D721Med (cell line): ENCODE measurements at places on chromosomes 3 and 15.

- no peak for DNase-seq
These were observed 114.1 kb upstream of the PPP2R3A start for GRCh38 chr3:135851201-135852081.

DNA sequence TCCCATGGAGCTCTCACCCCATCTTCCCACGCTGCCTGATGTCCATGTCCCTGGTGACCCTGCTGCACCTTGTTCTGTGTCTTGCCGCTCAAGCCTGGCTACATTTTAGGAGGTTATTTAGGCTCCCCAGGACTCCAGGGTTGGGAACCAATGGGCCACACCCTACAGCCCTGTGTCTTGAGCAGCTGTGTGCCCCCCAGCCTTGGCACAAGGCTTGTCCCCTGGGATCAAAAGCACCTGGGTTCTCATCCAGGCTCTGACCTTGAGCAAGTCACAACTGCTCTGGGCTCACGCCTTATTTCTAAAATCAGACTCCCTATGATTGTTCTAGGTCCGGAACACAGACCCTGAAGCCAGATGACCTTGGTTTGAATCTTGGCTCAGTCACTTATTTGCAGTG is 14.1 kb downstream of the SPSB4 start:
- DNase-seq, result no peak

GRCh38 chr3:66486646-66487045 is 14.2 kb downstream of the LRIG1 start:
- no peak for DNase-seq

DNA sequence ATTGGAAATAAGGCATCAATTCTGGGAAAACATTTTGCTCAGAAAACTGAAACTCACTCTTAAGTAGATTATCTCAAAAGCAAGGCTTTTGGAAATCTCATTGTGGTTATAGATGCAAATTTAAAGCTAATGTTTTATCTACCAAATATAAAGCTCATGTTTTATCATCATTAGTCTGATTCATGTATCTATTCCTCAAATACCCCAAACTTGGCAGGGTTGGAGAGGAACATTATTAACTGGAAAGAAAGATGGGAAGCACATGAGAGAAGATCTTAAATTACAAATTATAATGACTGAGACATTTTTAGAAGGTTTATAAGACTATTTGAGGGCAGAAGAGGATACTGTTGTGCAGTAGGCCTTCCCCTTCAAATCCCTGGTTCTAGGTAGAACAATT is 137.3 kb upstream of the TGFBR2 start:
- no peak for DNase-seq

DNA sequence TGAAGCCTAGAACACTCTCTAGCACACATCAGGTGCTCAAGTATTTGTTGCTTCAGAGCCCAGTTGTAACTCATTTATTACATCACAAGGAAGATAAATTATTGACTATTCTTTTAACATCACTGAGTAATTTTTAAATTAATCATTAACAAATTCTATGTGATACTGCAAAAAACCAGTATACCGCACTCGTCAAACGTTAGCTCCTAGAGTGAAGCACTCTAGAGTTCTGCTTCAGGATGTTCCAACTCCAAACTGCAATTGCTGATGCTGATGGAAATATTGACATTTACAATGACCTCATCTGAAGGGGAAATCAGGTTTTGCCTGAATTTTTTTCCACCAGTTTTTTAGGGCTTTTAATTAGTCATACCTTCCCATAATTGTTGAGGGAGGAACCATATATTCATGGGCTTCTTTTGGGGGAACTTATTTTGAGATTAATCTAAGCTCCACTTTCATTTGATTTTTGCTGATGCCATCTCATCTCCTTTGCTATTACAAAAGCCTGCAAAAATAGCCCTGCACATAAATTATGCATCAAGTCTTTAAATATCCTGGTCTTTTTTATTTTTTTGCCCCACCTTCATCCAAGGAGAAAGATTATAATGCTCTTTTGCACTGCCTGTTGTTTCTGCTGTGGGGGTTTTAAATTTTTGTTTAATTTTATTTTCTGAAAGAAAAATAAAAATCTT is 123.0 kb upstream of the STAC start:
- no peak for DNase-seq

- no peak for DNase-seq
These were observed 80.9 kb downstream of the RAP2B start for GRCh38 chr3:153242896-153243295.

DNA sequence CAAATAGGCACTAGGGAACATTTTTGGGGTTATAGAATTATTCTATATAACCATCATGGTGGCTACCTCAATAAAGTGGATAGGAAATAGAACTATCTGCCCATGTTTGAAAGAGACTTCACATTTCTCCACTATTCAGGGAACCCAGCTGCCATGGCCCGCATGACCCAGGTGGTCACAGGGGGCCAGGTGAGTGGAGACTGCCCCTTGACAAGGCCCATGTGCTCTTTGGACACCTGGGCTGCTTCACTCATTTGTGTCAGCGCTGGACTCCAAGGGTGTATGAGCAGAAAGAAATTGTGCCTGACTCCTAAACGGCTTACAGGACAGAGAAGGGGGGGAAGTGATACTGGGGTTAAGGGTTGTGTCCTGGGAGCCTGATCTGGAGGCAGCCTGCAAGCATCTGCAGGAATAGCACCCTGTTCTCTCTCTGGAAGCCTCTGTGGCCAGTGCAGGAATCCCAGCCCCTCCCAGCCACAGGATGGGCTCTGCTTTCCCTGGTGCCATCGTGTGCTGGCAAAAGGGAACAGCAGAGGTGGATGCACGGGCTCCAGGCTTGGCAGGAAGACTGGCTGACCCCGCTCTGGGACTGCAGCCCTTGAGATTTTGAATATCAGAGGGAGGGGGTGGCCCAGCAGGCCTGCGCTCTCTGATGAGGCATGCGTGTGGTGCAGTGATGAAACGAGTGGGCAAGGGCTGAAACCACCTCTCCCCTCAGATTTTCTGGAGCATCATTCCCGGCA is 9.1 kb upstream of the C3orf22 start:
- no peak for DNase-seq

DNA sequence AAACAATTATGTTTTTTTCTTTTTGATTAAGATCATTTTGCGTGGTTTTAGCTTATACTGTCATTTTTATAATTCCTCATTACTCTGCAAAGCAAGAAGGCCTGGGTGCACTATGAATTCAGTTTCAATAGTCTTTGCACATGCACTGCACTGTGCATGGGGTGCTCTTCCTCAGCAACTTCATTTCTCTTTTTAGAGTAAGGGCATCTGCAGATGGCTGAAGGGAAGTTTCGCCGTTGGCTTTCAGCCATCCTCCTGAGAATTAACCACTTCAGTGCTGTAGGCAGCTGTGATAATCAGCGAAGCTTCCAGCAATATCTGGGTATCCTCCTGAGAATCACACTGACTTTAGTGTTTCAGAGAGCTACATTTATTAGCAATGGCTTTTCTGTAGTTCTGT is 284.8 kb downstream of the GBE1 start:
- DNase-seq, result no peak

GRCh38 chr3:16113704-16114103 is 60.8 kb upstream of the GALNT15 start:
- no peak for DNase-seq

GRCh38 chr3:173938159-173938558 is 540.6 kb downstream of the NLGN1 start:
- no peak for DNase-seq

DNA sequence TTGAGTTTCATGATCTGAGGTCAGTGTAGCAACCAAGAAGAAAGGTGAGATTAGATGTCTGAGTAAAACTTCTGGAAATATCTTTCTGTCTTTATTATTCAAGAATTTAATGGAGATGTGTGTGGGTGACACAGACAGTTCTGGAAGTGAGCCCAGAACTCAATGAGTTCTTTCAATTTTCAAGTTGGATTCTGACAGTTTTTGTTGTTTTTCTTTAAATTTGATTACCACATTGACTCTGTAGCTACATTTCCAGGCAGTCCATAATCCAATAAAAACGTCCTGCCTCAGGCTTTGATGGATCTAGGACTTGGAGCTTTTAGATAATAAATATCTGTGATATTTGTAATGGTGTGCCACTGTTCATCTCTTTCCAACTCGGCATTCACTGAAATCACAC is 3.9 kb upstream of the PARP14 start:
- no peak for DNase-seq

DNA sequence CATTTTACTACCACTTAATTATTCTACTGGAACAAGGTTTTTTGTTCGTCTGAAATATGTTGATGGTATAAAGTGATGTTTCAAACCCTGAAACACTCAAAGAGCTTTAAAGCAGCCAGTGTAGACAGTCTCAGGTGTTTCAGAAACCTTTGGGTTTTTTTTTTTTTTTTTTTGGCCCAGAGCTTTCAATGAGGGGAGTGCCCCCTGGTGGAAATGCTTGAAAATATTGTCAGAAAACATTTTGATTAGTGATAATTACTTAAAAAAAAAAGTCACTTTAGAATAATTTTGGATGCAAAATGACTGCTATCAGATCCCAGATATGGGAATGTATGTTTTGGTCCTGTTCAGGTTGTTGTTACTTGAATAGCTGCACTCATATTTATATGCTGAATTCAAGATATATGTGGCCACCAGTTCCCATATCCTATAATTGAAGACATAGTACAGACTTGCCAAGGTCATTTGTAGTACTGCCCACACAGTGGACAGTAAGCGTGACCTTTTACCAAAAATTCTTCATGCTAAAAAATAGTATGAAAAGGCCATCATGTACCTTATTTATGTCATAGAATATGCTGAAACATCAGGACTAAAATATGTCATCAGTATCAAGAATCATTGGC is 35.9 kb downstream of the SATB1 start:
- no peak for DNase-seq

- no peak for DNase-seq
These were observed 9.4 kb downstream of the IMPG2 start for GRCh38 chr3:101310978-101311375.

GRCh38 chr3:183022936-183023516 is 42.7 kb upstream of the DCUN1D1 start:
- DNase-seq, result no peak

- DNase-seq, result no peak
These were observed 24.1 kb upstream of the SLC6A1 start for GRCh38 chr3:10968401-10968800.

DNA sequence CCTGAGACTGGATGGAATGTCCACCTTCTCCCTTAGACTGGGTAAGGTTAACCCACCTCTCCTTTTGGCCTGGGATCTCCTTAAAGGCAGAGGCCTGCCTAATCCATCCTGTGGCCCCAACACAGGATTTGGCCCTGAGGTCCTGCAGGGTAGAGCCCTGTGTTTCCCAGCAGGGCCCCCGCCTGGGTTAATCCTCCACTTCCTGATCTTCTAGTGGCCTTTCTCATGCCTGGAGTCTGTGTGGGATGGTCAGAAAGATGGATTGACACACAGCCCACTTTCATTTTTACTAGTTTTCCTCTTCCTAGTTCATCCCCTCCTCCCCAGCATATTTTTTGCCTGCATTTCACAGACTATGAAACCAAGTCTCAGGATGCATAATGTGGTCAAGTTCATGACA is 48.9 kb upstream of the SLC6A6 start:
- no peak for DNase-seq

DNA sequence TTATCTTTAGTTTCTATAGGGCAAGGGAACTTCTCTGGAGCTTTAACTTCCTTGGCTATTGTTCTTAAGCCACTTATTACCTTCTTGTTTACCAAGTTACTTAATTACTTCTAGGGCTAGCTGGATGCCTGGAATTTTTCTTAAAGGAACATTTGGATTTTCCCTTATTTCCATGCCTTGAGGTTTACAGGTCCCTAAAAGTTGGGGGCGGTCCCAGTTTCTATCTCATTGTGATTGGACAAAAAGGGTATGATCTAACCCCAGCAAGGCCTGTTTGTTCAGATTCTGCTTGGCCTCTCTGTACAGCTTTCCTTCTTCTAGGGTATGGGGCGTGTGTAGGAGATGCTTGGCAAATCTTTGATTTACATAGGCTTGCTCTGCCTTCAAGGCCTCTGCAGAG is 17.4 kb downstream of the PDHB start:
- DNase-seq, result no peak

GRCh38 chr3:45992133-45992729 is 3.4 kb downstream of the FYCO1 start:
- no peak for DNase-seq

DNA sequence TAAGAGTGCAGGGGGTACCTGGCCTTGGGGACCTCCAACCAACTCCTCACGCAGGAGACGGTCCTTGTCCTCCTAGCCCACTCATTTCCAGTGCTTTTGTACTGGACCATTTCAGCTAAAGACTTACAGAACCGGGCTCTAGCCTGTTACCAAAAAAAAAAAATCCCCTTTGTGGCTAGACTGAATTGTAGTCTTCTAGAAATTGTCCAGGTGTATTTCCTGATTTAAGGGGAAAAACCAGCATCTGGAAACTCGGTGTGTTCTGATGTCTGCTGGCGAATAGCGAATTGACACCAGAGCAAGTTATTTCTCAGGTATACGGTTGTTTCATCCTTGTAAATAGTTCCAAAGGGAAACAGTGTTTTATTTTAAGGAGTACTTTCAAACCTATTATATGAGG is 21.1 kb upstream of the MINDY4B start:
- no peak for DNase-seq

DNA sequence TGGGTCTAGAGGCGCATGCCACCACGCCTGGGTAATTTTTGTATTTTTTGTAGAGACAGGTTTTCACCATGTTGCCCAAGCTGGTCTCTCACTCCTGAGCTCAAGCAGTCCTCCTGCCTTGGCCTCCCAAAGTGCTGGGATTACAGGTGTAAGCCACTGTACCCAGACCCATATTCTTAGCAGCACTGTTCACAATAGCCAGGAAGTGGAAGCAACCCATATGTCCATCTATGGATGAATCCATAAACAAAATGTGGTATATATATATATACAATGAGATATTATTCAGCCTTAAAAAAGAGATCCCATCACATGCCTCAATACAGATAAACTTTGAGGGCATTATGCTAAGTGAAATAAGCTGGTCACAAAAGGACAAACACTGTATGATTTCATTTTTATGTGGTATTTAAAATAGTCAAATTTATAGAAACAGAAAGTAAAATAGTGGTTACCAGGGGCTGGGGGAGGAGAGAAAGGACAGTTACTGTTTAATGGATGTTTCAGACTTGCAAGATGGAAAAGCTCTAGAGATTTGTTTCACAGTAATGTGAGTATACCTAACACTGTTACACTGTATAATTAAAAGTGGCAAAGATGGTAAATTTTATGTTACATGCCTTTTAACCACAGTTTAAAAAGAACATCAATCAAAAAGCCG is 35.7 kb upstream of the GRAMD1C start:
- no peak for DNase-seq

- no peak for DNase-seq
These were observed 39.7 kb downstream of the NPTN start for GRCh38 chr15:73593304-73594074.

GRCh38 chr3:49217688-49218470 is 46.5 kb downstream of the KLHDC8B start:
- DNase-seq, result peak; percentile 24
